ENCODE measurements at places on chromosomes 1 and 21. TPM values are rescaled to one million over a fixed set of nuclear protein-coding genes. Genes with fewer than 3 reads are reported as not detected.

DNA sequence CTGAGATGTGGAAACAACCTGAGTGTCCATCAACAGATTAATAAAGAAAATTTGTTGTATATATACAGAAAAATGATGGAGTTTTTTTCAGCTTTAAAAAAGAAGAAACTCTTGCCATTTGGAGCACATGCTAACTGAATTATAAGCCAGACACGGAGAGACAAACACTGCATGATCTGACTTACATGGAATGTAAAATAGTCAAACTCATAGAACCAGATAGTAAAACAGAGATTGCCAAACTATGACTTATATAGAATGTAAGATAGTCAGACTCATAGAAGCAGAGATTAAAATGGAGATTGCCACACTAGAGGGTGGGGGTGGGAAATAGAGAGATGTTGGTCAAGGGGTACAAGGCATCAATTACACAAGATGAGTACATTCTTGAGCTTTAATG, 1786.6 kb downstream of the PLA2G4A start:
- DNase-seq = no peak

The TM2D1 gene
- total RNA-seq = 40.8 TPM

The AMY2B gene
- 14.6 TPM for total RNA-seq

- no peak for DNase-seq
Observed at GRCh38 chr1:203089651-203090045, 3.8 kb upstream of the MYOG start.

Measured in mucosa of gallbladder (tissue), 1 donor.